ENCODE measurements at places on chromosomes 6 and 20.
A peak's percentile ranks its signal among the peaks of the same experiment; 100 is the strongest.

- no peak for DNase-seq
These were observed 59.4 kb upstream of the SLC35B3 start for GRCh38 chr6:8494730-8495129.

DNA sequence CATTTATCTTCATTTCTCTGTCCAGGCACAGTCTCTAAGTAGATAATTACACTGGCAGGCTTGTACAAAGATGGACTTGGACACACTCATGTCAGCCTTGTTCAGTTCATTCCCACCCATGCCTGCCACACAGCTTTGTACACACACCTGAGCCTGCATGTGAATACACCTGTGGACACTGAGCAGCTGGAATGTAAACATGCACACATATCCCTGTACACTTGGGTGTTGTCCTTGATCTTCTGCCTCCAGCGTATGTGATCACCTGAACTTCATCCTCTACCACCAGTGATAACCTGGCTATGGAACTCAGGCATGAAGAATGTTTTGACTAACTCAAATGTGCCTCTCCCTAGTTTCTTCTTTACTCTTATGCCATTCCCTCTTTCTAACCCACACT lies 190.6 kb downstream of the DHX35 start:
- no peak for DNase-seq

- DNase-seq, result no peak
These were observed 83.8 kb downstream of the IYD start for GRCh38 chr6:150452428-150453243.

- peak; percentile 44 for DNase-seq
These were observed 103.6 kb downstream of the NOL4L start for GRCh38 chr20:32481311-32482142.

DNA sequence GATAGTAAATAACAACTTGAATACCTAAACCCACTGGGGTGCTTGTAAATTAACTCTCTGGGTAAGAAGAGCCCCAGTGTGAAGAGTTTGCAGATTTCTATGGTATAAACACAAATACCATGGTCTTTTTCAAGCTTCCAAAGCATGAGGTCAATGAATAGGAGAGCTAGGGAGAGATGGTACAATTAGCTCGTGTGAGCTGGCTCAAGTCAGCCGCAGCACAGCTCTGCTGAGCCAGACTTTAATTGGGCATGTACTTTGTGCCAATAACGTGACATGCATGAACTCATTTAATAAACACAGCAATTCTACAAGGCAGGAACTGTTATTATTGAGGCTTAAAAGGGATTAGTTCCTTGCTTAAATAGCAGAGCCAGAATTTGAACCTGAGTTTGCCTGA lies 684.2 kb downstream of the KIF16B start:
- DNase-seq, result no peak

GRCh38 chr6:113328886-113329381 lies 528.2 kb upstream of the MARCKS start:
- peak; percentile 39 for DNase-seq

GRCh38 chr20:2875690-2876203 lies 2.5 kb downstream of the PTPRA start:
- DNase-seq, result no peak

DNA sequence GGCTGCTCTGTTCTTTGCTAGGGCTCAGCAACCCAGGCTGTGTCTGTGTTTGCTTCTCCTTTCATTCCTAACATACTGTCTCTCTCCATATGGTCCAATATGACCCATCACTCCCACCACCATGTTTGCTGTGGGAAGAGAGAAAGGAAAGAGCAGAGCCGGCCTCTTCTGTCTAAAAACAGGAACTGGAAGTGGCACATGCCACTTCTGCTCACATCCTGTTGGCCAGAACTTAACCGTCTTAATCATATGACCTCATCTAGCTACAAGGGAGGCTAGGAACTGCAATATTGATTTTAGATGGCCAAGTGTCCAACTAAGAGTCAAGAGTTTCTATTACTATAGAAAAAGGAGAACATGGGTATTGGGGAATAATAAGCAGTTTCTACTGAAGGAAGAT lies 212.5 kb upstream of the CHD6 start:
- no peak for DNase-seq

DNA sequence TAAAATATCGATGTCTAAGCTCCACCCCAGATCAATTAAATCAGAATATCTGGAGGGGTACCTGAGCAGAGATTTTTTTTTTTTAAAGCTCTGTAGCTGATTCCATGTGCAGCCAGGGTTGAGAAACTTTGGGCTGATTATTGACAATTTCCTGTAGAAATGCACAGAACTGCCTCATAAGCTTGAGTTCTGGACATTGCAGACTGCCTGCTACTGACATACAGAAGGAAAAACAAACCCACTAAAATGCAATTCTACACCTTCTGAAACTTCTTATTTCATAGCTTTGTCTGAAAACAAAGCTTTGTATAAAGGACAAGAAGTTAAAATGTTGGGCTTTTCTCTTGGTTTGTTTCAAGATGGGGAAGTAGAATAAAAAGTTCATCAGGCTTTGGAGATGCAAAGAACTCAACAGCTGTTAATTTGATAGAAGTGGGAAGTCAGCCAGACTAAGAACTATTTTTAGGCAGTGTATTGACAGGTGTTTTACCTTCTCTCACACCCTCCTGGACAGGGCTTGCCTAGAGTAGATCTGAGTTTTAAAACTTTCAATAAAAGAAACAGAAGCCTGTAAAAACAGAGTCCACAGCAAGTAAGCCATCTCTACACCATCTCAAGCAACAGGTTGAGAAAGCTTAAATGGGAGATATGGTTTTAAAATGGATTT lies 147.7 kb downstream of the KCNQ5 start:
- no peak for DNase-seq

DNA sequence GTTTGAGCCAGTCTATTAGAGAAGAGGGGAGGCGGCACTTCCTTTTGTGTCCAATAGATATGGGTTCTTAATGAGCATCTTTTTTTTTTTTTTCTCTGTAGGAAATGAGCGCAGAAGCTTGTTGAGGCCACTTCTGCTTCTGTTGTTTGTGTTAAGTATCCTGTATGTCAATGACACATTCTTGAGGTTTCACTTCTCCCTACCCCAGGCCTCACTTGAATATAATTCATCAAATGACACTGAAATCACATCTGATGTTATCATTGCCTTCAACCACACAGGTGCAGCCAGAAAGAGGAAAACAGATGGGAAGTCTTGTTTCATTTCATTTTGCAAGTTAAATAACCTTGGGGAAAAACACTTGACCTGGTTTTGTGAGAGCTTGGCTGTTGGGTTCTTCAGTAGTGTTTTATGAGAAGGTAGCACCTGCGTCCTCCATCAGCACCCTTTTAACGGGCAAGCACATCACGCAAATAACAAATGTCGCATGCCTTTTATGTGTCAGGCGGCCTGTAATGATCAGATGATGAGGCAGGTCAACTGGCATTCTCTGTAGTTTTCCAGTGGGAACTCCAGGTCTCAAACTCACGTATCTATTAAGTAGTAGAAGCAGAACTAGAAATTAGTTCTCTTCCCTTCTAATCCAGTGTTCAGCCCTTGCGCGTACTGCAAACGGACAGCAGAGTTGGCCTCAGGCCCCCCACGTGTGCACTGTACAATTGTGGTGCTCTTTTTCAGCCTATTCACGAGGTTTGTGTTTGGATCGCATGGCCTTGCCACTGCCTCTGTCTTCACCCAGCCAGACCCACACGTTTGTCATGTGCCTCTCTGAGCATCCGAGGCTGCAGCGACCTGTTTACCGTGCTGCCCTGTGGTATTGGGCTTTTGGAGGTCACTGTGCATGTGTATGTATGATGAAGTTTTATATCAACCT lies 23.5 kb downstream of the PLEKHG1 start:
- DNase-seq, result no peak
